ENCODE measurements at places on chromosomes 6 and 20.

- DNase-seq: no peak
These were observed 1.7 kb downstream of the TPX2 start for GRCh38 chr20:31740656-31741323.

DNA sequence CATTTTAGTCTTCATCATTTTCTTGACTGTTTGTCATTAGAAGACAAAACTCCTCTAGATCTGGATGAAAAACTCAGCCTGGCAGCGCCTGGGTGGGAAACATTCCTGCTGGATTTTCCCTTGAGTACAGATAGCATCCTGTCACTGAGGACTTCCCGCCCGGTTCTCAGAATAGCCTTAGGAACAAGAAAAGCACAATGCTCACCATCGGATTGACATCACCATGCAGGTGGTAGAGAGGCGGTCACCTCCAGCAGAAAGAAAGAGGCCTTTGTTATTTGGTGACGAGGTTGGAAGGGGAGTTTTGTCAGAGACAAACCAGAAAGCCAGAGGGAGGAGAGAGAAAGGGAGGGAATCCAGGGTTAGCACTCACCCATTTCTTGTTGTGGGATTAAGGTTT is 39.8 kb downstream of the KIF25 start:
- no peak for DNase-seq

DNA sequence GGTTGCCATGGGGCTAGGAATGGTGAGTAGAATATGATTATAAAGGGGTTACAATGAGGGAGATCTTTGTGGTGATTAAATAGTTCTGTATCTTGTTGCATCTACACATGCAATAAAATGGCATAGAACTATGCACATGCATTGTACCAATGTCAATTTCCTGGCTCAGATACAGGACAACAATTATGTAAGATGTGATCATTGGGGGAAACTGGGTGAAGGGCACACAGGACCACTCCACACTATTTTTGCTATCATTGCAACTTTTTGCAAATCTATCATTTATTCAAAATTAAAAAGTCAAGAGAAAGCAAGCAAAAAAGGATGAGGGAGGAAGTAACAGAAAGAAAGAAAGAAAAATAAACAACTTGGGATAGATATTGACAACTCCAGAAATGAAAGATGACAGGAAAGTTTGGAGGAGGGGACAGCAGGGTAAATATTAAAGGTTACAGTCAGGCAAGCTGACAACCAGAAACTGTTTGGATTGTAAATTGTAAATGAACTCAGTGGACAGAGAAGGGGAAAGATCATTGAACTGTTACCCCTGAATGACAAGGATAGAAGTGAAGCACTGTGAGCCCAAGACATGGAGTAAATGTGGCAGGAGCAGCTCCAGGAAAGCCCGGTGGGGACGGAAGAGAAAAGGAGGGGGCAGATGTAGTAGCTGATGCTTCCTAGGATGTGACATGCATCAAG is 499.6 kb upstream of the JARID2 start:
- DNase-seq: no peak

GRCh38 chr6:151044465-151045441 is 179.3 kb downstream of the MTHFD1L start:
- no peak for DNase-seq

- no peak for DNase-seq
These were observed 10.7 kb downstream of the TXNDC5 start for GRCh38 chr6:7899889-7900213.

GRCh38 chr20:17862171-17862570 is 106.4 kb downstream of the SNX5 start:
- no peak for DNase-seq

GRCh38 chr20:62754122-62754990 is 41.9 kb upstream of the MRGBP start:
- no peak for DNase-seq

DNA sequence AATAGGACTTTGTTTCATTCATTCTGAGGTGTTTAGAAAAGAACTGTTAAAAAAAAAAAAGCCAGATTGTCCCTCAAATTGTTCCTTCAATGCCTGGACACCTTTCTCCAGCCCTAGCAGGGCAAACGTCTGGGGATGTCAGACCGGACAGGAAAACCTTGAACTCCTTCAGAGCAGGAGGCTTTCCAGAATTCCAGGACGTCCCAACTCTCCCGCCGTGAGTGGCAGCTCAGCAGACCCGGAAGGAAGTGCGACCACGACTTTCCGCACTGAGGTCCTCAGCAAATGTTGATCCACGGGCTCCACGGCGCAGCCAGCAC is 139.1 kb downstream of the DLL1 start:
- DNase-seq: no peak

DNA sequence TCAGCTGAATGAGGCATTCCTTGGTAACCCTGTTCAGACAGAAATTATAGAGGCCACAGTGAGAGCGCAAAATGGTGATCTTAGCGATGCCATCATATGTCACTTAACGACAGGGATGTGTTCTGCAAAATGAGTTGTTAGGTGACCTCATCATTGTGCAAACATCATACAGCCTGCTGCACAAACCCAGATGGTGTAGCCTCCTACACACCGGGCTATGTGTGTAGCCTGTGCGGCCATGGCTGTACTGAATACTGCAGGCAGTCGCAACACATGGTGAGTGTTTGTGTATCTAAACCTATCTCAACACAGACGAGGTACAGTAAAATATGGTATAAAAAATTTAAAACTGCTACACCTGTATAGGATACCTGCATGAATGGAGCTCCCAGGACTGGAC is 234.1 kb upstream of the PMEPA1 start:
- no peak for DNase-seq

DNA sequence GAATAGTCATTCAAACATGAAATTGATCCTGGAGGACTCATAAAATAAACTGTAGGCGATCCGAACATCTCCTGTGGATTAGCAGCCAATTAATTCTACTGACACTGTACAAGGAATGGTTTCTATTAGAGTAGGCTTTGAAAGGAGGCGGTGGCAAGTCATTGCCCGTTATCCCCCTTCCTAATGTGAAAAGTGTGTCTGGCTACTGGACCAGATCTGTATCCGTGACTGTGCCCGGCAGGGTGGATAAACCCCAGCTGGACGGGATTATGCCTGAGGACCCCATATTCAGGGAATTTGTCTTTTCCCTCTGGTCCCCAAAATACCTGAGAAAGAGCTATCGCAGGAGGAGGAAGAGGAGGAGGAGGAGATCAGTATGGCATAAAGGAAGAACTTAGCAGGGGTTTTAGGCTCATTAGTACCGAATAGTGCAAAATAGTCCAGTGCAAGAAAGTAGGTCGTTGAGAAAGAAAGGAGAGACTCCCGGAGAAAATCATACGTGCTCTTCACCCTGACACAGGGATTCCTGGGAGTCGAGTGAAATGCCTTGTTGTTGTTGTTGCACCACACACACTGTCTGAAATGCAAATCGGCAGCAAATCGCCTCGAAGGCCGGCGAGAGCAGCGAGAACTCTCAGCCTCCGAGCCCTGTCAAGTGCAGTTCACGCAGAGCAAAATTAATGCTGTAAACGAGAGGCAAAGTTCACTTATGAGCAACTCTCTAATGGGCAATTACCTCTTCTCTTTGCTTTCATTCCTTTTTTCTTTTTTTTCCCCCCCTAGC is 178.9 kb upstream of the ARID1B start:
- DNase-seq: no peak

DNA sequence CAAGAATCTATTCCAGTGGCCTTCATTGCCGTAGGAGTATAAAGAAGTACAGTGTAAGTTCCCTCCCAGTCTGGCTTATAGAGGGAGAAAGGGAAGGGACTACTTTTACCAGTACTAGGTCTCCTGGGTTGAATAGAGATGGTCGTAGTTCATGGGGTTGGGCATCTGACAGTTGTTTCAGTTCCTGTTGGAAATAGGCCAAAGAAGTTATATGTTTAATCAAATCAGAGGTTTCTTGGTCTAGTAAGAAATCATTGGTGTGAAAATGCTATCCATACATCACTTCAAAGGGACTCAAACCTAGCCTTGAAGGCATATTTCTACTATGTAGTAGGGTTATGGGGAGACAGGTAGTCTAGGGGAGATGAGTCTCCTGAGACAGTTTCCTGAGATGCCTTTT is 45.6 kb upstream of the MAN1A1 start:
- no peak for DNase-seq

DNA sequence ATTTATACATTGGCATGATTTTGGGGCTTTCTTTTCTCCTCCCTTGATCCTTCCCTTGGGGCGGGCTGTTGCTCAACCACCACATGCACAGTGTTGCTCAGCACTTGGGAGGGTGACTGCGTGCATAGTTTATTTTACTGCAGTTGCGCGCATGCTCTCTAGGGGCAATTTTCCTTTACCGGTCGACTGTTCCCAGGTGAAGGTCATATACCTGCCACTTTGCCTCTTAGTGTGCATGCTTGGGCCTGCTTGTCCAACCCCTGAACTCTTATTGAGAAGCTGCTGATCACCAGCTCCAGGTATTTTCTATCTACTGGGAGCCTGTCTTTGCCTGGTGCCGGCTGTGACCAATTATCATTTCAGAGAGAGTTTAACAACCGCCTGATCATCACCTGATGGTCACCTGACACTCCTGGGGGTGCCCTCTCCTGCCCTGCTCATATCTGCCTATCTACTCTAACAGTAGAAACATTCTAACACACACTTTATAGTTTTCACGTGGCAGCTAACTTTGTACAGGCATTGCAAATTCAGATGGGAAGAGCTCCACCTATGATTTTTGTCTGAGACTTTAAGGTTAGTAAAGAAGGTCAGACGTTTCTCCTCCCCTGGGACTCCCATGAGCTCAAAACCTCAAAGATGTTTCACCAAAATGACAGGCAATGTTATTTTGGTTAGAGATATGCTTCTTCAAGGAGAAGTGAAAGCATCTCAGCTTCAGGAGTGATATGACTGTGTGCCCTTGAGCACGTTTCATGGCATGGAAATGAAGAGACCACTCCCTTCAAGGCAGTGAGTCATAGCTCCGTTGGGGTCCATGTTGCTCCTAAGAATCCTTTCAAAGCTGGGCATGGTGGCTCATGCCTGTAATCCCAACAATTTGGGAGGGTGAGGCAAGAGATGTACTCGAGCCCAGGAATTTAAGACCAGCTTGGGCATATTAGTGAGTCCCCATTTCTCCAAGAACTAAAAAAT is 227.5 kb upstream of the MYLIP start:
- no peak for DNase-seq

DNA sequence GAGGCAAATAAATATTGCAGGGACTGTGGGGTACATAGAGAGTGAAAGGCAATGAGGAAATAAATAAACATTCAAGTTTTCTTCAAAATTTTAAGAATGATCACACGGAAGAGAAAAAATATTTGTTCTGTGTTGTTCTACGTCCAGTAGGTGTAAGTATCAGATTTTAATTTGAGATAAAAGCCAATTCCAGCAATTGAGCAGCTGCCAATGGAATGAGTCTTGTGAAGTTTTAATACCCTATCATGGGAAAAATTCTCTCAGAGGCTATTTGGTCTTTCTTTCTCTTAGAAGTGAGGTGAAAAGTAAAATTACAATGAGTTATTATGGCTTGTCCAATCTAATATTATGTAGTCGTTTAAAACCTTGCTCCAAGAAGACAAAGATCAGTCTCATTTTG is 195.7 kb upstream of the CITED2 start:
- no peak for DNase-seq
